Activated gamma-delta T cell (primary cell): ENCODE measurements at places on chromosomes 1 and 21.

DNA sequence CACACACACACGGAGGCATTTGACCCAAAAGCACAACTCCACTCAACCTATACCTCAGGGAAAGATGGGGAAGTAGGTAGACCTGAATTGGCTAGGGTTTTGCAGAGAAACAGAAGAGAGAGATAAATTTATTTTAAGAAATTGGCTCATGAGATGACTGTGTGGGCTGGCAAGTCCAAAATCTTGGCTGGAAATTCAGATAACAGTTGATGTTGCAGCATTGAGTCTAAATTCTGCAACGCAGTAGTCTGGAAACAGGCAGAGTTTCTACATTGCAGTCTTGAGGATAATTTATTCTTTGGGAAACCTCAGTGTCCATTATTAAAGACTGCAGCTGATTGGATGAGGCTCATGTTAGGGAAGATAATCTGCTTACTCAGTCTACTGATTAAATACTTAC is 4.3 kb upstream of the LCE2B start:
- DNase-seq = no peak

DNA sequence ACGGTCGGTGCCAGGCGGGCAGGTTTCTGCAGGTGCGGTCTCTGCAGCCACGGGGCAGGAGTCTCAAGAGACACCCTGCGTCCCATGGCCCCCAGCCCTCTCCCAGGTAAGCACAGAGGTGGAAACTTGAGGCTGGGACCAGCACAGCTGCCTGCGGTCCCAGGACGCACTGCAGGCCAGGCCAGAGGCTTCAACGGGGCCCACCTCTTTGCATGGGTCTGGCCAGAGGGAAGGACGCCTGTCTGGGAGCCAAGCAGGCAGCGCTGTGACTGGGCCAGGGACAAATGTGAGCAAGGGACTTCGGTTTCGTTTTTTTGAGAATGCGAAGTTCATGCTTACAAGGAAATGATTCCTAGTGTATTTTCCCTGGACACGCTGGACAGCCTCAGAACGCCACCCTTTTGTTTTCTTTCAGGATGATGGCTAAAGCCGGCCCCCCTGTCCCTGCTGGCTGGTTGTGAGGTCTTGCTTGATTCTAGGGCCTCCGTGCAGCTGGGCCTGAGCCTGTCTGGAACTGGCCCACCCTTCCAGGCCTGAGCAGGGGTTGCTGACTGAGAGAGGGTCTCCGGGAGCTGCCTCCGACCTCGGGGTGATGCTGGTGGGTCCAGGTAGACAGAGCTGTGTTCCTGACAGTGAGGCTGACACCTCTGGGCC is 38.3 kb downstream of the MORN1 start:
- DNase-seq = no peak

GRCh38 chr21:42495027-42495426 is 997 bp downstream of the RSPH1 start:
- no peak for DNase-seq

- no peak for DNase-seq
Measured at GRCh38 chr1:234565132-234565531, 44.8 kb downstream of the IRF2BP2 start.

DNA sequence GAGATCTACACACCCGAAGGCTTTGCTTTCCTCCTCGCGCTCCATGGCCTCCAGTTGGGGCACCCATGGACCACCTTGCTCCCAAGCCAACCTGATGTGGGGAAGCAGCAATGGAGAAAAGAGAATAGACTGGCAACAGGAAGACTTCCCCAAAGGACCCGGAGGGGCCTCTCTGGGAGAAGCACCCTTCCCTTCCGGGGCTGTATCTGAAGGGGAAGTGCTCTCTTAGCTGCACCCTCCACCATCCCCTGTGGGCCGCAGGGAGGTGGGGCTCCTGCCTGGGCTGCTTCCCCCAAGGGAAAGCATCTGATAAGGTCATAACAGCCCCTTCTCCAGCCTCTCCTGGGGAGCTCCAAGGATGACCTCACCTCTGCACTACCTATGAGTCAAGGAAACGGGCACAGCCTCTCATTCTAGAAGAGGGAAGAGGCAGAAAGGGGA is 100.2 kb downstream of the RIPK4 start:
- DNase-seq = no peak

- DNase-seq = no peak
Measured at GRCh38 chr1:220886470-220887201, 7.4 kb downstream of the HLX start.

GRCh38 chr1:156894711-156895454 is 1.4 kb downstream of the PEAR1 start:
- no peak for DNase-seq

DNA sequence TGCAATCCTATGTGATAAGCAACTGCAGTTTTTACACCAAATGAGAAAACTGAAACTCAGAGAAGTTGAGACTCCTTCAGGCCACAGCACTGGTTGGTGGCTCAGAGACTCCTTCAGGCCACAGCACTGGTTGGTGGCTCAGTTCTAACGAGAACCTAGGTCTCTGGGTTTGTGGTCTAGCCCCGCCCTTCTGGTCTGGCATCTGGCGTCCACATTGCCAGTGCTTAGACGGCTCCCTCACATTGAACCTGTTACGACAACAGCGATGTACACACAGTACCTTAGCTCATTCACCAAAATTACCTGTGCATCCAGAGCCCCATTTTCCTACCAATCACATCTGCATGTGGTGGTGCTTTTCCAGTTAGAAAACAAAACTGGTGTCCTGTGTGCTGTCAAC is 66.1 kb downstream of the NID1 start:
- no peak for DNase-seq

- no peak for DNase-seq
Measured at GRCh38 chr1:153429266-153430165, 13.2 kb downstream of the S100A7A start.

- no peak for DNase-seq
Measured at GRCh38 chr1:242602001-242602400, 77.5 kb upstream of the PLD5 start.

GRCh38 chr1:151368393-151369301 is 3.9 kb downstream of the SELENBP1 start:
- no peak for DNase-seq

DNA sequence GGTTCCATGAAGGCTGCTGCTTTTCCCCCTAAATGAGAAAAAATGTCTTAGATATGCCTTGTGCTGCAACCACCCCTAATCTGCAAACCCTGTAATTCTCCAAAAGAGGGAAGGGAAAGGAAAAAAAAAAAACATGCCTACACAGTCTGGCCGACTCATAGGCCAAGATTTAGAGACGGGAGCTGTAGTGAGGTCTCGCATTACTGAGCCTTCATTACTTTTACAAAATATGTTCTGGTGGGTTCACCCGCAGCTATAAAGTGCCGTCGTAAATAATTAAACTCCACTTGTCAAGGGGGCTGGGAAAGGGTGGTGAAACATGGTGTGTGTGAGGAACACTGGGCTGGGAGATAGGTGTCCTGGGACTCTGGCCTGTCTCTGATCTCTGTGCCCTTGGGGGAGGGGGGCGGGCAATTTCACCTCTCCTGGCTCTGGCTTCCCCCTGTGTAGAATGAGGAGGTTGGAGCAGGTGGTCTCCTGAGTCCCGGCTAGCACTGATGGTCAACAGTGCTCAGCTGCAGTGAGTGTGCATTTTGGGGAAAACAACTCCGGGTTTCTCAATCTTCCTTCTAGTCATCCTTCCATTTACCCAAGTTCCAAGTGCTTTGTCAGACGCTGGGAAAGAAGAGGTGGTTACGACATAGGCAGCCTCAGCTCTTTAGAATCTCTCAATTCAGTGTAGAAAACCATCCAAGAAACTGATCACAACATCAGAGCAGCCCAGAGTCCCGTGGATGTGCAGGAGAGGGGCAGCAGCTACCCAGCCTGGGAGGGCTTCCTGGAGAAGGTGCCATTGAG is 82.3 kb downstream of the ACTL8 start:
- no peak for DNase-seq

DNA sequence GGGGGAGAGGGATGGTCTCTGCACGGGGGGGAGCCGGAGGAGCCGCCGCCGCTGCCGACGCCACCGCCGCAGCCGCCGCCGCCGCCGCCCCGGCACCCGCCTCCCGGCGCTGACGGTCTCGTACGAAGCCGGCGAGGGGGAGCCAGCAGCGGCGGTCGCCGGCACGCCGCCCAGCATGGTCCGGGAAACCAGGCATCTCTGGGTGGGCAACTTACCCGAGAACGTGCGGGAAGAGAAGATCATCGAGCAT is 311 bp downstream of the SPEN start:
- DNase-seq = no peak

DNA sequence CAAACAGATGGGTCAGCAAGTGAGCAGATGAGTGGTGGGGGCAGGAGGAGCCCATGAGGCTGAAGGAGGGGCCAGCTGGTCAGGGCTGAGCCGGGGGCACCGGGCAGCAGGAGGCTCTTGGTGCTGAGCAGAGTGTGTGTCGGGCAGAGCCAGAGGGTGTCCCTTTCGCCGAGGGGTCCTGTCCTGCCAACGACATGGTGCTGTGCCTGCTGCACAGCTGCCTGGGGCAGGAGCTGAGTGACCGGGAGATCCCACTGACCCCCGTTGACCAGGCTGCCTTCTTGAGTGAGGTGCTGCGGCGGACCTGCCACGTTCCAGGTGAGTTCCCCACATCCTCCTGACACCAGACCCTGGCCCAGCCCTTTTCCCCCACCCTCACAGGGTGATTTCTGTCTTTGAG is 27.5 kb downstream of the HYI start:
- no peak for DNase-seq
